H1 (cell line): ENCODE measurements at places on chromosomes 4 and X. TPM values are rescaled to one million over a fixed set of nuclear protein-coding genes. Genes with fewer than 3 reads are reported as not detected.

DNA sequence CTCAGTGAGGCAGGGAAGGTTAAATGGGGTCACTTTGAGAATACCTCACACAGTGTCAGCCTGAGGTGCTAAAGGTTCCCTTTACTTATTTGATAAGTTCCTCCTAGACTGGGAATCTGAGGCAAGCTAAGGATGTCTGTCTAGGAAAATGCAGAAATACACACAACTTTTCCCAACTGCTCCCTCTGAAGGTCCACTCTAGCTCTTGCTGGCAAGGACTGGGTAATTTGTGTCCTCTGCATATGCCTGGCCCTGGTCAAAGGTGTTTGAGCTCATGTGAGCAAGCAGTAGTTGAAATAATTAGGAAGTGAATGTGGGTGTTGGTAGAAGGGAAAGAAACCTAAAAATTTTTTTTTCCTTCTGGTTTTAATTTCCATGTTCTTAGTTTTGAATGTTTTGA lies 21.3 kb downstream of the TXLNG start:
- DNase-seq: no peak

- no peak for DNase-seq
Measured at GRCh38 chrX:103017542-103017941, 46.4 kb downstream of the BEX1 start.

- DNase-seq: no peak
Measured at GRCh38 chr4:137367620-137368019, 164.7 kb downstream of the PCDH18 start.

DNA sequence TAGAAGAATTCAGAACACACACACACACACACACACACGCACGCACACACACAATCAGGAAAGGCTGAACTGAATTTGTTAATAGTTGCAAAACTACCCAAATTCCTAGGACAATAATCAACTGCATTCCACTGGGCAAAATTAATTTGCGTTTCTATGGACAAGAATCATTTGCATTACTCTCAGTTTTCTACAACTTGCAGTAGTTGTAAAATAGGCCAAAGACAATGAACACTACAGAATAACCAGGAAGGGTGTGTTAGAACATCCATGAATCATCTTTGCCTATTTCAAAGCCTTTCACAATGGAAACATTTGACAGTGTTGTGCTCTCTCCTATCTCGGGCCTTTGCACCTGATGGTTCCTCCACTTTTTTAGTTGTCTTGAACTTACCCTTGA lies 77.1 kb upstream of the IGFBP7 start:
- no peak for DNase-seq

S100G gene
- total RNA-seq: not detected in 2 replicates

ARHGAP10 gene
- 6.0 and 6.1 TPM in 2 replicates for total RNA-seq

GYG2 gene
- total RNA-seq: 65.3 and 65.4 TPM in 2 replicates

GRCh38 chr4:100695039-100695654 lies 177.3 kb upstream of the EMCN start:
- no peak for DNase-seq

GRCh38 chr4:107552306-107552705 lies 167.7 kb downstream of the PAPSS1 start:
- DNase-seq: no peak

- no peak for DNase-seq
Measured at GRCh38 chr4:120881846-120882245, 40.7 kb downstream of the PRDM5 start.

GRCh38 chr4:117084866-117085701 lies at the start of gene TRAM1L1:
Gene TRAM1L1 (minus strand): TSS chr4:117085576. CDS start chr4:117085393, 183 bp downstream.
- peak; percentile 54 for DNase-seq

DNA sequence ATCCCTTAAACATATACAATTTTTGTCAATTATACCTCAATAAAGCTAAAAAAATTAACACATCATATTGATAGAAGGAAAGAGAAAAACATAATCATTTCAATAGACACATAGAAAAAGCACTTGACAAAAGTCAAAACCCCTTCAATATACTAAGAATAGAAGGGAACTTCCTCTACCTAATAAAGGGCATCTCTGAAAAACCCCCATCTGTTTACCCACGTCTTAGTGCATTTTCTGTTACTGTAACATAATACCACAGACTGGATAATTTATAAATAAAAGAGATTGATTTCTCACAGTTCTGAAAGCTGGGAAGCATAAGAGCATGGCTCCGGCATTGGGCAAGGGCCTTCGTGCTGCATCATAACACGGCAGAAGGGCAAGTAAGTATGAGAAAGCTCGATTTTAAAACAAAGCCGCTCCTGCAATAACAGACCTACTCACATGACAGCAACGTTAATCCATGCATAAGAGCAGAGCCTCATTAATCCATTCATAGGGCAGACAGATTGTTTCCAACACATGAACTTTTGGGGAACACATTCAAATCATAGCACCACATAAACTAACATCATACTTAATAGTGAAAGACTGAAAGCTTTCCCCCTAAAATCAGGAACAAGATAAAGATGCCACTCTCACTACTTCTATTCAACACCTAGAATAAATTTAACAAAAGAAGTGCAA lies 15.7 kb downstream of the STEEP1 start:
- DNase-seq: no peak

GRCh38 chrX:49210406-49210805 lies 10.4 kb upstream of the SYP start:
- DNase-seq: no peak

DNA sequence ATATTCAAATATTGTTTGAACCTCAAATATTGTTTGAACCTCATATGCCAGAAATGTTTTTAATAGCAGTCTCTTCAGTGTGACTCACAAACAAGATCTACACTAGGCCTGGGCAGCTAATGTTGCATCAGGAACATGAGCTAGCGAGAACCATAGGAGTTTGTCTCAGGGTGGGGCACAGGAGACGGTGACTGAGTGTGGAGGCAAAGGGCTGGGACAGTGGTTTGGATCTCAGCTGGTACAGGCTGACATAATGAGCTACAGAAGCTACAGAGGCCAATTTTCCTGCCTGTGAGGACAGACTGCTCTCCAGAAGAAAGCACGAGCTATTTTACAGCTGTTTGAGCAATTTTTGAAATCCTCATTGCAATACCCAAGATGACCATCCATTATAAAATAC lies 224.7 kb downstream of the CENPC start:
- no peak for DNase-seq

DNA sequence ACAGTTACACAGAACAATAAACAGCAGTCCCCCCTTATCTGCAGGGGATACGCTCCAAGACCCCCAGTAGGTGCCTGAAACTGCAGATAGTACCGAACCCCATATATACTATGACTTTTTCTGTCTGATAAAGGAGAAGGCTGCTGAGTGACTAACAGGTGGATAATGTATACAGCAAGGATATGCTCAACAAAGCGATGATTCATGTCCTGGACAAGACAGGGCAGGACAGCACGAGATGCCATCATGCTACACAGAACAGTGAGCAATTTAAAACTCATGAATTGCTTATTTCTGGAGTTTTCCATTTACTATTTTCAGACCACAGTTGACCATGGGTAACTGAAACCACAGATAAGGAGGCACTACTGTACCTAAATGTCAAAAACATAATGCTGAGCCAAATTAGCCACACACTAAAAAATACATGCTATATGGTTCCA lies 76.1 kb downstream of the MANBA start:
- no peak for DNase-seq

- DNase-seq: no peak
Measured at GRCh38 chr4:42768125-42768748, 111.3 kb upstream of the ATP8A1 start.

SYNPO2 gene
- total RNA-seq: 4.2 and 4.5 TPM in 2 replicates

- no peak for DNase-seq
Measured at GRCh38 chrX:16963216-16963615, 16.8 kb downstream of the REPS2 start.

DNA sequence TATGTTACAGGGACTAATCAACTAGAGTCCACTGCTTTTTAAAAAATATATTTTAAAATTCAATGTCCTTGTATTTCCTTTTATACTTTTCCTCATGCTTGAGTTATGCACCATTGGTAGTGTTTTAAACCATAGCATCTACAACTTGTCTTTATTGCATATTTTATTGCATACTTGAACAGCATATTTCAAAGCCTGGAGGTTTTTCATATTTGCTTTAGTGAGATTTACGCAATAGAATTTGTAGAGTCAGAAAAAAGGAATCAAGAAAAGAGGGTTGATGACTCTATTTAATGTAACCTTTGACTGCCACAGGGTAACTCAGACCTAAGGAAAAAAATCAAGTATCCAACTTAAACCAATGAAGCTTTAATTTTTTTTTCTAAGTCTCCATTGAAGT lies 1165.7 kb upstream of the IGFBP7 start:
- DNase-seq: no peak

- DNase-seq: no peak
Measured at GRCh38 chr4:88320224-88320779, 35.9 kb upstream of the PPM1K start.

DCAF8L2 gene
- not detected in 2 replicates for total RNA-seq

DNA sequence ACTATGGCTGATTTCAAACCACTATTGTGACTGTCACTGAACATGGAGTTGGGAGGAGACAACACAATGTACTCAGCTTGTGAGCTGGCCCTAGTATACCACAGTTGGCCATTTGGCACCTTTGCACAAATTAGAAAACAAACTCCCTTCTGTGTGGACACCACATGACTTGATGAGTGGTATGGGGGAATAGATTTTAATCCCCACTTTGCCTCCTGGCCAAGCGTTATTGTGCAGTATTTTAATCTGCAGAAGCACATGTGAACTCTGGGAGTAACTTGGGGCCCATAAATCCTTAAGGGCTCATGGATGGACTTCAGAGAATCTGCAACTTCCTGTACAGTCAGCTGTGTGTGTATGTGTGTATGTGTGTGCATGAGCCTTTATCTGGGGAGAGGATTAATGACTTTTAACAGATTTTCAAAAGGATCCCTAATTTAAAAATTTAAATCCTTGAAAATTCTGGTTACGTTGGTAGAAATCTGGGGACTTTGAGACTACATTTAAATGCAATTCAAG lies 105.0 kb upstream of the PAQR3 start:
- DNase-seq: no peak

DNA sequence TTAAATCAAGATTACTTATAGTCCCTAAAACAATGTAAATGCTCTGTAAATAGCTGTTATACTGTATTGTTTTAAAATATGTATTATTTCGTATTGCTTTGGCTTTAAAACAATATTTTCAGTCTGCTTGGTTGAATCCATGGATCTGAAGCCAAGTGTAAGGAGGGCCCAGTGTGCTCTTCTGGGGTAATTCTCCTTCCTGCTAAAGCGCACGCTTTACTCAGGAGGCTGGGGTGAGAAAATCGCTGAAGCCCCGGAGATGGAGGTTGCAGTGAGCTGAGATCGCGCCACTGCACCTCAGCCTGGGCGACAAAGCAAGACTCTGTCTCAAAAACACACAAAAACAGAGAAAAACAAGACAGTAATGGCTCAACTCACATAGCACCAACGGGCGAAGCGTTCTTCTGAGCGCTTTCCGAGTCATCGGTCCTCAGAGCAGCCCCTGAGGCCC lies 391 bp upstream of the IDUA start:
- no peak for DNase-seq

SORBS2 gene
- 73.0 and 75.8 TPM in 2 replicates for total RNA-seq

DNA sequence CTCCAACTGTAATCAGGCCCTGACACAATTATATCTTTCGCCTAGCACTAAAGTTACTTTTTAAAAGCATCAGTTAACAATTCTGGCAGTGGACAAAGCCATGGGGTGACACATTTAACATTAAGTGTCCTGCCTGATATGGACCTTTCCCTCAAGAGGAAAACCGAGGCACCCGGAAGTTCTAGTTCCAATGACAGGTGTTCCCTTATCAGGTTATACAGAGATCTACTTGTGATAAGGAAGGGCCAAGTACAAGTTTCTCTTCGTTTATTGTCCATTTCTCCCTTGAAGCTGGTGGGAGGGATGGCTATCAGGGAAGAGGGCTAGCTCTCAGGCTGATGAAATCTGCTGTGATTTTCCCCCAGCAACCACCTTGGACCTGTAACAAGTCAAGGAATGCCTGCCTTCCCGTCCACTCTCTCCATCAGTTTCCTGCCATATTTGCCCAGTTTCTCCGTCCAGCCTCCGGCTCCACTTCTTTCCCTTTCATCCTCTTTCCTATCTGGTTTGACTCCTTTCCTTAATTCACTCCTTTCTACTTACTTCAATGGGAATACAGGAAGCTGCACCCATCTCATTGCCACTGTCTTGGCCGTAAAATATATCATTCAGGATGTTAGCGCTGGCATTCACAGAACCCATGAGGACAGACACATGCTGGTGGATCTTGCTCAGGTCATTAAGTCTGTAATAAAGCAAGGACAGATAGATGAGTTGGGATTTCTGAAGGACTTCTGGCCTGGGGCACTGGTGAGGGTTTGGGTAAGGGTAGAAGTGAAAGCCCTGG lies 95.0 kb downstream of the DGKK start:
- no peak for DNase-seq

- DNase-seq: no peak
Measured at GRCh38 chr4:141913928-141914327, 277.5 kb downstream of the IL15 start.

CYTL1 gene
- 8.1 and 9.8 TPM in 2 replicates for total RNA-seq

WDR45 gene
- 26.0 and 27.9 TPM in 2 replicates for total RNA-seq

FOXR2 gene
- not detected in 2 replicates for total RNA-seq

GRCh38 chr4:3470244-3471097 lies 7.4 kb downstream of the DOK7 start:
- no peak for DNase-seq

DNA sequence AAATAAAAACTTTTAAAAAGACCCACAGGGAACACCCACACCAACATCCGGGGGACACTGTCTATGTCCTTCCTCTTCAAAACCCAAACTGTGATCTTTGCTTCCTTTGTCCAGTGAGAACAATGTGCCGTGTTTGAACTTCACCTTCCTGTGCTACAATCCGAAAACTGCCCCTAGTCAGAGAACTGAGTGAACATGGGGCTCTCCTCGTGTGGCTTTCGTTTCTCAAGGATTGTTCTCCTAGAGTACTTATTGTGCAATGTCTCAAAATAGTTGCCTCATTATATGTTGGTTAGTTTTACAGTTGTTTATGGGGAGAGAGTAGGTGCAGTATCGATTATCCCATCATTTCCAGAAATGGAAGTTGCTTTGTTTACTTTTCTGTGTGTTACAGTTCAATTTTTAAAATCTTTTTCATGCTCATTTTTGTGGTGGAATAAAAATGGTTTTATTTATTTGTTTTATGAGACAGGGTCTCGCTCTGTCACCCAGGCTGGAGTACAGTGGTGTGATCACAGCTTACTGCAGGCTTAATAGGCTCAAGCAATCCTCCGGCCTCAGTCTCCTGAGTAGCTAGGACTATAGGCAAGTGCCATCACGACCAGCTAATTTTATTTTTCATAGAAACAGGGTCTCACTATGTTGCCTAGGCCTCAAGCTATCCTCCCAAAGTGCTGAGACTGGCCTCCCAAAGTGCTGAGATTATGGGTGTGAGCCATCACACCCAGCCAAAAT lies 29.9 kb downstream of the RBMX start:
- no peak for DNase-seq

SCML2 gene
- 18.9 and 21.3 TPM in 2 replicates for total RNA-seq

- no peak for DNase-seq
Measured at GRCh38 chr4:143248827-143249226, 64.1 kb downstream of the USP38 start.

GRCh38 chrX:133989993-133990392 lies 4.6 kb upstream of the GPC3 start:
- DNase-seq: no peak
